ENCODE measurements at places on chromosomes 7 and 10.

- DNase-seq = no peak
These were observed 159.7 kb downstream of the GNAI1 start for GRCh38 chr7:80294346-80294745.

DNA sequence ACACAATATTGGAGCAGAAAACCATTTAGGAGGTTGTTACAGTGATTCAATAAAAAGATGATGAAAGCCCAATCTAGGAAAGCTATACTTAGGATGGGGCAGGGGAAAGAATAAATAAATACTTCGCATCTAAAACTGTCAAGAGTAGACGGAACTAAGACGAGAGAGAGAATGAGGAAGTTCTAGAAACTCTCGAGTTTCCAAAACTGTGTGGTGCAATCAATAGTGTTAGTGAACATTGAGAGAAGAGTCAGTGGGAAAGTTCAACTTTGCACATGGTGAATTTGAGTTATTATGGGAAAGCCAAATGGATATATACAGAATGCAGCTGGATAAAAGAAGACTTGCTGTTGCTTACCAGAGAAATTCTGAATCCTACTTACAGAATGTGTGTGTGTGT, 133.8 kb upstream of the MEOX2 start:
- DNase-seq = no peak

DNA sequence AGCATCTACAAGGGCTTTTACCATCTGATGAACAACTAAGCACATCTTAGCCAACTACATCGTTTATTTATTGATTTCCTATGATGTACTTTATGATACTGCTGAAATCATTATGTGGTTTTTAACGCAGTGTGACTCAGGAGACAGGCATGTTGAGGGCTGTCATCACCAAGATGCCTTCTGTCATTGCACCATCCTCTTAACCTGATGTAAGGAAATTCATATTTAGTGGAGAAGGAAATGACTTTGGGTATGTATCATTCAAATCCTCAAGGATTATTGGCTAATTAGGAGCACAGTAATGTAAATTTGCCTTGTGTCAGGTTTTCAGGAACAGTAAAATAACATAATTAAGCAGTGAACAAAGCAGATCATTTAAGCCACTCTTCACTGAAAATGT, 138.5 kb upstream of the MGMT start:
- no peak for DNase-seq

DNA sequence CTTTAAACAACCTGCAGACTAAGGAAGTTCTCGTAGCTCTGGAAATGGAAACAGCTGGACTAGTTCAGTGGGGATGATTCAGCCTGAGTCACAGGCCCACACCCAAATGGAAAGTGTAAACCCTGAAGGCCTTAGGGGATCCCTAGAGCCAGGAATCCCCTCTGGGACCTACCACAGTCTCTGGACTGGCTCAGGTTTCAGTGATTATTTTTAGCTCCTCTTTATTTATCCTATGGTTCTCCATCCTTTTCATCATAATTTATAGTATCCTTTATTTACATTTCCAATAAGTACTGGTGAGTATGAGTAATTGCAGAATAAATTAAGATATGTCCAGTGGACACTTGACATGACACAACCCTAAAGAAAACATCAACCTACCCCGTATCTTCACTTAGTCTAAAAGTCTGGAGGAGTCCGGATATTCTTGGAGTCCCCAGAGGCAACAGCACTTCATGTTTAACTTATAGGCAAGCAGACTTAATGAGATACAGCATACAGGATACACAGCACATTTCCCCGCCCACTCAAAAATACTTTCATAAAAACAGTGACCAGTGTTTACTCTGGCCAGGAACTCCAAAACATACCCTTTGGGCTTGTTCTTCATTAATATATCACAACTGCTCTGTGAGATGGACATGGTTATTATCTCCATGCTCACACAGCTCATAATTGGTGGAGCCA, 28.4 kb upstream of the SEMA3E start:
- DNase-seq = no peak

DNA sequence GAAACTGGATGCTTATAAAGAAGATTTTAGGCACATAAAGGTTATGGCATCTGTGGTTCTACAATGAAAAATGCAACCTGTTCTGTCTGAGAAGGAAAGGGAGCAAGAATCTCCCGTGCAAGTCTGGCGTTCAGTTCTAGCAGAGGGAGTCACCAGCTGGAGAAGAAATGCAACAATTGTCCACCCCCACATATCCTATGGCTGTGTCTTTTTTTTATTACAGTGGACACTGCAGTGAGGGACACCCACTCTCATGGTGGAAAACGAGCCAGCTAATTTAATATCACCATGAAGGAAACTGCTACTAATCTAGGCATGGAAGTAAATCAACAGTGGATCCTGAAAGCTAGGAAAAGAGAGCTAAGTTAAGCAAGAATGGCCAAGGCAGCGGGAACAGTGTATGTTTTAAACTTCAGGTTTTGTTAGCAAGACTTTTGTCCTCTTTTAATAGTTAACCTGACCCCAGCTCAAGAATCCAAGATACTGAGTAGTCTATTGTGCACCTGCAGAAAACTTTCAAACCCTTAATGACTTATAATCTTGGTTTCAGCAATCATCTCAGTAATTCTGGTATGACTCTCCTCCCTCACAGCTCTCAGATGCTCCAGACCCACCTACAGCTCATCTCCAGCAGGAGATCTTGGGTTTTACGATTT, 149.3 kb downstream of the FGFR2 start:
- no peak for DNase-seq

- no peak for DNase-seq
These were observed 128.3 kb downstream of the CUBN start for GRCh38 chr10:17001297-17001744.

- DNase-seq = no peak
These were observed 12.5 kb downstream of the GLI3 start for GRCh38 chr7:42224391-42225003.
